ENCODE measurements at places on chromosomes 1 and 21. TPM values are rescaled to one million over a fixed set of nuclear protein-coding genes. Genes with fewer than 3 reads are reported as not detected.

The KPRP gene
- not detected for total RNA-seq

The TACSTD2 gene
- under 0.01 TPM for total RNA-seq

The GNAT2 gene
- total RNA-seq: not detected

The ZNF695 gene
- 1.8 TPM for total RNA-seq

The NR5A2 gene
- not detected for total RNA-seq

The NOL9 gene
- total RNA-seq: 47.7 TPM

The HIVEP3 gene
- total RNA-seq: 0.78 TPM

The VAV3 gene
- 1.5 TPM for total RNA-seq

The KCNJ10 gene
- not detected for total RNA-seq

The SLAMF6 gene
- total RNA-seq: not detected

Data from subcutaneous preadipocyte (primary cell).